ENCODE measurements at places on chromosomes 11 and 22. TPM values are rescaled to one million over a fixed set of nuclear protein-coding genes. Genes with fewer than 3 reads are reported as not detected.

- DNase-seq, result no peak
These were observed 21.8 kb downstream of the RNF169 start for GRCh38 chr11:74770456-74770855.

DNA sequence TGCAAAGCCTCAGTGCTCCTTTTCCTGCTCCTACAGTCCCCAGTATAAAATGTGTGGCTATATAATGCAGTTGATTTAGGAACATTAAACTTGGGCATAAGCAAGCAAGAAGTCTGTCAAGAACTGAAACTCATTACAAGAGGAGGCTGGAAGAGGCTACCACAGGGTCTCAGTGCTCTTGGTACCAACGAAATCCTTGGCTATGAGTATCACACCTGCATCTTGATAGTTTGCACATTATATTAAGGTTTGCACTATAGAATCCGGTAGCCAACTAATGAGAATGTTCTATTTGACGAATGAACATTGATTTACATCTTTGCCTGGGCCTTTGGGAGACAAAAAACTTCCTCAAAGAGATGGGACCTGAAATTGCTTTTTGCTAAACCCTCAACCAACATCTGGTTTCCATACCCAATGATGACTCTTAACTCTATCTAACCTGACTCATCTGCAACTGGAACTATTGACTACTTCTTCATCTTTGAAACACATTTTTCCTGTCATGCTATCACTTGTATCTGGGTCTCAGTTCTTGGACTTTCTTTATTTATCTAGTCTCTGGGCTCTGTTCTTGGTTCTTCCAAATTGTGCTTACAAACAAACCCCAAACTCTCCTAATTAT lies 207.2 kb upstream of the CTSC start:
- no peak for DNase-seq

- DNase-seq, result no peak
These were observed 62.2 kb downstream of the MORC2 start for GRCh38 chr22:30906411-30906810.

DNA sequence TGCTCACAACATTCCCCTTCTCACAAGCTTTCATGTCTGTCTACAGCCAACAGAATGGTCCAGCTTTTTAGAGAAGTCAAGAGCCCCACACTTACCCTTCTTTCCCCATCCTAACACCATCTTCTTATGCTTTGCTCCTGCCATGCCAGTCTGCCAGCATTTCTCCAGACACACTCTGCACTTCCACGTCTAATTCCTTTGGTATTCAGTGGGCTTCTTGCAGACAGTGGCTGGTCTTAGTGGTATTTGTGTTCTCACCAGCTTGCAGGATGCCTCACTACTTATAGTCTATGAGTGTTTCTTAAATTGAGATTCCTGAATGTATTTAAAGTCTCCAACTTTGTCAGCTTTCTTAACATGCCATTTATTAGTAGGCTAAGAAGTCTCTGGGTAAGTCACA lies 154.4 kb downstream of the BBOX1 start:
- DNase-seq, result no peak

DNA sequence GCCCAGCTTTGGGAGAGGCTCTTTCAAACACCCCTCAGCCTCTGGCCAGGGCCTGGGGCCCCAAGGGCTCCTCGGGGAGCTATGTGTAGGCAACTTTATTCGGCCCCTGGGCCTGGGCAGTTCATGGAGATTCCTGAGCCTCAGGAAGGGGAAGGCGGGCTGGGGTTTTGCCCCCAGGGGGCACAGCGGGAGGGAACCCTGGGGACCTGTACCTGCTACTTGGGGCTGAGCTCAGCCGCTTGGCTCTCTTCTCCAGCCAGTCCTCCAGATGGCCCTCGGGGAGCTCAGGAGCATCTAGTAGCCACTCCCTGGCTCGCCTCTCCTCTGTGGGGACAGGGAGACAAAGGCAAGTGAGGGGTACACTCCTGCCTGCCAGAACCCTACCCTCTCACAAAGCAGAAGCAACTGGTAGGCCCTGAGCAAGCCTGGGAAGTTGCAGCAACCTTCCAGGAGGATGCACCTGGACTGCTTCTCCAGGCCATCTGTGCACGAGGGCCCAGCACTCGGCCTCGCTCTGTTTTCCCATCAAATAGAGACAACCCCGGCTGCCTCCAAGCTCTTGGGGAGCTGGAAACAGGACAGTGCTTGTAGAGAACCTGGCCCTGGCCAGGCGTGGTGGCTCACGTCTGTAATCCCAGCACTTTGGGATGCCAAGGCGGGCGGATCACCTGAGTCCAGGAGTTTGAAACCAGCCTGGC lies 18.5 kb downstream of the CABP7 start:
- no peak for DNase-seq

DNA sequence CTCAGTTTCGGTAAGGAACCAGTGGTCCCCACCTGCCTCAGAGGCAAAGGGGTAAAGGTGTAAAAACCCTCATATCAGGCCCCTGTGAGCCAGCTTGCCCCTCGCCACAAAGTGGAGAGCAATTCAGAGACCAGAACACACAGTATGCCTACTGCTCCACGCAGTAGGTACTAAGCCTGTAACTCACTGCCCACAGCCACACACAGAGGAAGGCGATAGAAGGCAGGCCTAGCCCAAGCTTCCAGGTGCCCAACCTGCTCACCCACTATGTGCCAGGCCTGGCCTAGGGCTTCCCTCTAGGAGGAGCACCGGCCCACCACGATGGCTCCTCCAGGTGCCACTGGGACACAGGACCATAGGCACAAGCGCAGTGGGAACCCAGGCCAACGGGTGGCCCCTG lies 63.1 kb upstream of the TCF20 start:
- DNase-seq, result no peak

DNA sequence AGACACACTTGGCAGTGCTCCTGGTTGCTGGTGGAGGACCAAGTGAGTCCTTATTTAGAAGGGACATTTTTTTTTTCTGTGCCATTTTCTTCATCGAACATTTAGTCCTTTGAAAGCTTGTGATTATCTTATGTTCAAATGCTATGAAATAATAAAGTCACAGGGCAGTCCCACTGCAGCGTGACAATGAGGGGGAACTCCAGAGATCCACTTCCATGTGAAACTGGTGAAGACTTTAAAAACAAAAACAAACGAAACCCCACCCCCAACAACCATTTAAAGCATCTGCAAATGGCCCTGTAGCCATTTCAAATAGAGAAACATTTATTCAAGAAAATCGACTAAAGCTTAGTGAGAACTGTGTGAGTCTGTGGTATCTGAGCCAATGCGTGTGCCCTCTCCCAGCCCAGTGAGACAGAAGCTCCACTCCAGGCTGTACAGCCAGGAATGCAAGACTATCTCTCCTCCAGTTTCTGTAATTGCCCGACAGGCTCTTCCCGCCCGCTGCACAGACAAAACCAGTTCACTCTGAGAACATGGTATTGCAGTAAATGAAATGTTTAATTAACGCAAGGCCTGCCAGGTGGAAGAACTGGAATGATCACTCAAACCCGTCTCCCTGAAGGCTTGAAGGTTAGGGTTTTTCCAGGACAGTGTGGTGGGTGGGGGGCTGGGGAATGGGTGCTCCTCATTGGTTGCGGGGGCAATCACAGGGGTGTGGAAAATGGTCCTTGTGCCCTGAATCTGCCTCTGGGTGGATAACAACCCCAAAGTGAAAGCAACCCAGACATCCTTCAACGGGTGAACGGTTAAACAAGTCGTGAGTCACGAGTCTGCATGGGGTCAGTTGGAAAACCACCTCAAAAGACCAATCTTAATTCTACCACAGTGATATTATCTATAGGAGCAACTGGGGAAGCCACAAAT lies 8.4 kb downstream of the KRTAP5-6 start:
- no peak for DNase-seq

DNA sequence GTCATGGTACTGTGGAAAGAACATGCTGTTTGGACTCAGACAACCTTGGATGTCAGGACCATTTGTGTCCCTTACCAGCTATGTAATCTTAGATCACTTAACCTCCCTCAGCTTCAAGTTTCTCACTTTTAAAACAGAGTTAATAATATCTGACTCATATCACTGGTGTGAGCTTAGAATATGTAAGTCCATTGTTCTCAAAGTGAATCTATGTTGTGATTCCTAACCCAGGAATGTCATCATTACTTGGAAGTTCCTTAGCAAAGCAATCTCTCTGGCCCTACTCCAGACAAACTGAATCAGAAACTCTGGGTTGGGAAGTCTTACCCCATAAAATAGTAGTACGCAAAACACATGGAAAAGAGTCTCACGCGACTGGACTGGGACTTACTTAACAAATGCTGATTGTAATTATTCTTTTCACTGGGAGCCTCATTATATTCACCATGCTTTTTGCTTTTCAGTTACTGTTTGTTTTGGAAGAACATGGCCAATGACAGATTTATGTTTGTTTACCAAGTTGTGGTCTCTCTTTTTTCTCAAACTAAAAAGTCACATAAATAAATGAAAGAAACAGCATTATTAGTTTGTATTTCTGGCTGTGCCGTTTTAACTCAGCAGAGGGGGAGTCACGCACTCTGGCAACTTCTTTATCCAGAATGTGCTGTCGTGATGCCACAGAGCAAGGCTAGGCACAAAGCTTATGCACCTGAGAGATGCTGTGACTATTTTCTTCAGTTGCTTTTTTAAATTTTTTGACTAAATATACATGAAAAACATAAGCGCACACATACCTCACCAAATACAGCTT lies 217.7 kb upstream of the CTSC start:
- no peak for DNase-seq

GRCh38 chr22:32532820-32533128 lies 58.2 kb downstream of the FBXO7 start:
- no peak for DNase-seq

- DNase-seq, result no peak
These were observed 704.0 kb downstream of the KCNA4 start for GRCh38 chr11:29312812-29313211.

DNA sequence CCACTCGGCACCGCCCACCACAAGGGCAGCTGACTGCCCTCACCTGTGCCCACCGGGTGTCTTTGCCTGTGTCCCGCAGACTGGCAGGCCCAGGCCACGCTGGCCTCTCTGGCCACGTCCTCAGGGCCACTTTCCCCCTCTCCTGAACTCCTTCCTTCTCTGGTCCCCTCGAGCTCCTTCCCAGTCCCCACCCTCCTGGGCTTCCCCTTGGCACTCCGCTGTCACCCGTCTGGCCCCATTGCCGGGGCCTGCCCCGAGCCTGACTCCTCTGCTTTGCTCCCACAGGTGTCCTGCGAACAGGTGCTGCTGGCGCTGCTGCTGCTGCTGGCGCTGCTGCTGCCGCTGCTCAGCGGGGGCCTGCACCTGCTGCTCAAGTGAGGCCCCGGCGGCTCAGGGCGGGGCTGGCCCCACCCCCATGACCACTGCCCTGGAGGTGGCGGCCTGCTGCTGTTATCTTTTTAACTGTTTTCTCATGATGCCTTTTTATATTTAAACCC lies 14.2 kb downstream of the MCAT start:
- no peak for DNase-seq

GRCh38 chr11:113118104-113118503 lies 156.9 kb downstream of the NCAM1 start:
- DNase-seq, result no peak

- no peak for DNase-seq
These were observed 46.5 kb upstream of the FIBIN start for GRCh38 chr11:26947379-26947844.

The MS4A12 gene
- not detected for total RNA-seq

The CARNS1 gene
- total RNA-seq, result 29.0 TPM

The GRM5 gene
- not detected for total RNA-seq

The TRPM5 gene
- total RNA-seq, result not detected

The C11orf86 gene
- total RNA-seq, result not detected

The SHISAL1 gene
- not detected for total RNA-seq

The NKAPD1 gene
- 14.9 TPM for total RNA-seq

The AQP11 gene
- total RNA-seq, result 0.50 TPM

The OR6A2 gene
- not detected for total RNA-seq
